ENCODE measurements at places on chromosomes 2 and 18. TPM values are rescaled to one million over a fixed set of nuclear protein-coding genes. Genes with fewer than 3 reads are reported as not detected.

Gene HS6ST1
- 6.9 TPM for polyA plus RNA-seq

GRCh38 chr2:215145611-215146010 is 7.2 kb upstream of the ABCA12 start:
- H3K36me3 ChIP-seq = no peaks in the 10 kb centered on the region
- no peak overlapping the region for H3K27ac ChIP-seq
- no peak overlapping the region for H3K4me3 ChIP-seq
- H3K4me1 ChIP-seq = no peaks in the 10 kb centered on the region
- no peaks in the 10 kb centered on the region for H3K27me3 ChIP-seq

Gene MBOAT2
- polyA plus RNA-seq = 0.24 TPM

DNA sequence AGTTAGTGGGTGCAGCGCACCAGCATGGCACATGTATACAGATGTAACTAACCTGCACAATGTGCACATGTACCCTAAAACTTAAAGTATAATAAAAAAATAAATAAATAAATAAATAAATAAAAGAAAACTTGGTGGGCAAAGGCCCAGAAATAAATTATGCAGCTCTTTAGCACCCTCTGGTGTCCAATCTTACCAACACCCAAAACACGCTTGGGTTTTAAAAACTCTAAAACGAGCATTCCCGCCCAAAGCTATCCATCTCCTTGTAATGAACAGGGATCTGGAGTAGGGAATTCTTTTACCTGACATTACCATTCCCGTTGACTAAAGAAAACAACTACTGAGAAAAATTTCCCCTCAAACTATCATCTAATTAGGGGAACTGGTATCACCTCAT is 2005.9 kb upstream of the CELF4 start:
- no peaks in the 10 kb centered on the region for H3K36me3 ChIP-seq
- H3K4me1 ChIP-seq = no peaks in the 10 kb centered on the region
- no peaks in the 10 kb centered on the region for H3K27me3 ChIP-seq

GRCh38 chr2:27262379-27263286 is at the start of gene SLC30A3:
TSS of gene SLC30A3 (minus strand) at chr2:27263047. CDS start at chr2:27262906, 141 bp downstream.
- peak within 1 kb of the TSS; percentile 64 for H3K4me3 ChIP-seq
- H3K36me3 ChIP-seq = no peaks in the 10 kb centered on the region
- DNase-seq = peak; percentile 76
- no peak within 1 kb of the TSS for H3K27ac ChIP-seq
- peaks cover 51% of the 10 kb centered on the region for H3K27me3 ChIP-seq

Gene KLHL14
- 18.5 TPM for polyA plus RNA-seq

Gene TXNDC2
- not detected for polyA plus RNA-seq

DNA sequence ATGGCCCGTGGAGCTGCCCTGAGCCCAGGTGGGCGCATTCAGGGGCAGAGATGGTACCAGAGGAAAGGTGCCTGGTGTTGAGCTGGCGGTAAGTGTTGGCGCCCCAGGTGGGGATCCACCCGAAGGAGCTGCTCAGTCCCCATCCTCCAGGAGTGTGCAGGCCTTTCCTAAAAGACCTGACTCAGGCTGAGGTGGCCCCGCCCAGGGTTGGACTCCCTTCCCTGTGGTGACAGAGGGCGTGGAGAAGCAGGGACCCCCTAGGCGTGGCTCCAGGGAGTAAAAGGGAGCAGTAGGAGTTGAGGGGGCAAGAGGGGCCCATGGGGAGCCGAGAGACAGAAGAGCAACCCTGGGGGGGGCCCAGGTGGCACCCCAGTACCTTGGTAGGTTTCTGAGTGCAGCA is 2.4 kb downstream of the OXER1 start:
- H3K4me1 ChIP-seq = no peaks in the 10 kb centered on the region
- no peak overlapping the region for H3K4me3 ChIP-seq
- no peak overlapping the region for H3K27ac ChIP-seq
- DNase-seq = no peak
- H3K27me3 ChIP-seq = no peaks in the 10 kb centered on the region

- H3K27me3 ChIP-seq = no peaks in the 10 kb centered on the region
- no peak for DNase-seq
- H3K4me3 ChIP-seq = no peak overlapping the region
- no peak overlapping the region for H3K27ac ChIP-seq
These were observed 94.1 kb upstream of the ZNF804A start for GRCh38 chr2:184504252-184504651.

Gene SNED1
- polyA plus RNA-seq = 25.5 TPM

- no peak for DNase-seq
- no peaks in the 10 kb centered on the region for H3K27me3 ChIP-seq
- H3K4me1 ChIP-seq = peaks cover 7% of the 10 kb centered on the region
- H3K27ac ChIP-seq = no peak overlapping the region
These were observed 40.9 kb downstream of the HS1BP3 start for GRCh38 chr2:20609995-20610357.

DNA sequence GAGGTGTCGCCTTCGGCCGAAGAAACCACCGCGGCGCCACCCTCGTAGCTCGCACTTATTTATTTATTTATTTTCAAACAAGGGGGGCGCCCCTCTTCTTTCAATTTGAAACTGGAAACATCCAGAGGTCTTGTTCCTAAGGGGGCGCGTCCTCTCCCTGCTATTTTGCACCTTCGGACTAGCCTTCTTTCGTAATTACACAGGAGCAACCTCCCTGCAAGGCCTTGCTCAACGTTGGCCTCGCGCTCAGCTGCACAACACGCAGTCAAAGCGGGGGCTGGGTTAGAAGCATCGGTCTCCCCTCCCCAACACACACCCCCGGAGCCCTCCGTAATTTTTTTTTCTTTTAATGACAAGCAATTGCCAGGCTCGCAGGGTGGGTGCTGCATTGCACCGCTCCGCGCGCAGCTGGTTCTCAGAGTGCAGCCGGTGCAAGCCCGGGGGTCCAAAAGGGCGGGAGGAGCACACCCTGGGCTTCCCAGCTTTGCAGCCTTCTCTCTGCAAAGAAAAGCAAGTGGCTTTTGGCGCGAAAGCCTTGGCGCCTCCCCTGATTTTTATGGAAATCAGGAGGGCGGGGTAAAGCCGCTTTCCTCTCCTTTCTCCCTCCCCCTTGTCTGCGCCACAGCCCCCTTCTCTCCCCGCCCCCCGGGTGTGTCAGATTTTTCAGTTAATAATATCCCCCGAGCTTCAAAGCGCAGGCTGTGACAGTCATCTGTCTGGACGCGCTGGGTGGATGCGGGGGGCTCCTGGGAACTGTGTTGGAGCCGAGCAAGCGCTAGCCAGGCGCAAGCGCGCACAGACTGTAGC is at the start of gene MYCN:
TSS of gene MYCN (plus strand) at position 697 of the 807 bp plus-strand sequence. CDS start 1,515 bp downstream, outside the sequence.
- H3K27me3 ChIP-seq = no peaks in the 10 kb centered on the region
- H3K4me3 ChIP-seq = no peak within 1 kb of the TSS
- peak; percentile 22 for DNase-seq
- peaks cover 23% of the 10 kb centered on the region for H3K4me1 ChIP-seq
- H3K27ac ChIP-seq = no peak within 1 kb of the TSS

- H3K4me1 ChIP-seq = peaks cover 16% of the 10 kb centered on the region
- DNase-seq = no peak
- peak overlapping the region; percentile 80 for H3K27ac ChIP-seq
These were observed 702 bp downstream of the LMAN1 start for GRCh38 chr18:59358414-59358711.

Gene NFATC1
- polyA plus RNA-seq = 32.2 TPM

GRCh38 chr2:215861607-215862350 is 151.6 kb downstream of the MREG start:
- DNase-seq = no peak
- H3K36me3 ChIP-seq = no peaks in the 10 kb centered on the region
- no peaks in the 10 kb centered on the region for H3K4me1 ChIP-seq
- H3K4me3 ChIP-seq = no peak overlapping the region

GRCh38 chr2:241500431-241500975 is 7.9 kb downstream of the STK25 start:
- DNase-seq = no peak
- H3K27me3 ChIP-seq = no peaks in the 10 kb centered on the region
- no peak overlapping the region for H3K4me3 ChIP-seq
- no peaks in the 10 kb centered on the region for H3K4me1 ChIP-seq

- no peaks in the 10 kb centered on the region for H3K36me3 ChIP-seq
- no peaks in the 10 kb centered on the region for H3K27me3 ChIP-seq
- no peaks in the 10 kb centered on the region for H3K4me1 ChIP-seq
- DNase-seq = no peak
These were observed 30.7 kb downstream of the KCNE4 start for GRCh38 chr2:223082706-223083105.

DNA sequence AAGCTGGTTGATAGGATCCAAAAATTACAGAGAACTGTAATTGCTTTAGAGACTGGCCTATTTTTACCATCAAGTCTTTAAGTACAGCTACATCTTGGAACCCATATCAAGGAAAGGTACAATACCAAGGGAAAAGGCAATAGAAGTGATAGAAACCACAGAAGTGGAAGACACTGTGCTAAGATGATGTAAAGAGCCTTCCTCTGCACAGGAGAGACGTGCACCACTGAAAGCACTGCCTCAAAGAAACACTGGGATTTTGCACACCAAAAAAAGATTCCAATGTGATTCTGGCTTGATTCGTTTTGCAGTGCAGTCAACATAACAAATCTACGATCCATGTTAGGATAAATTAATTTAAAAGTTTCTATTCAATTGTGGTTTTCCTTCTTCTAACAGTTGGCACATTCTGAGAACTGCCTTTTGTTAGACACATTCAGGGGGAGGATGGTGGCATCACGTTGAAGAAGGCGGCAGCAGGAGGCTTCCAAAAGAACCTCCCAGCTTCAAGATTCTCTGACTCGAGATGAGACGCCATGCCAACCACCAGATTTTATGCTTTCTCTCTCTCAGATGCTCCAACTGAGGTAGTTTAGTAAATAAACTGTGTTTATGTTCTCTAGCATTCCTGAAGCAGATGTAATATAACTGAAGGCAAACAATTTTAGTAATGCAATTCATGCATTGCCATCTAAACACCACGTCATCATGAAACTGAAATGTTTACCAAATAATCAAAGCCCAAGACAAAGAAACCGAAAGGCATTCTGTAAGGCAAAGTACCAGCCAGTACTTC is 102.9 kb downstream of the BCL2 start:
- H3K27ac ChIP-seq = no peak overlapping the region
- H3K4me3 ChIP-seq = no peak overlapping the region
- H3K27me3 ChIP-seq = no peaks in the 10 kb centered on the region
- DNase-seq = no peak

Gene CRYGD
- polyA plus RNA-seq = not detected

DNA sequence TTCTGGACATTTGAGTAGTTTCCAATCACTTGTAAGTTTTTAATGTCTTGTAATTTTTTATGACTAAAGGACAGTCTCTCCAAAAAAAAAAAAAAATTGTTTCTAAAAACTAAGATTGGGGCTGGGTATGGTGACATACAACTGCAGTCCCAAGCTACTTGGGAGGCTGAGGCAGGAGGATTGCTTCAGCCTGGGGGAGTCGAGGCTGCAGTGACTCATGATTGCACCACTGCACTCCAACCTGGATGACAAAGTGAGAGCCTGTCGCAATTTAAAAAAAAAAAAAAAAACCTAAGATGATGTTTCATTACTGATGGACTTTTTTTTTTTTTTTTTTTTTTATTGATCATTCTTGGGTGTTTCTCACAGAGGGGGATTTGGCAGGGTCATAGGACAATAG is 34.4 kb upstream of the PKDCC start:
- H3K4me1 ChIP-seq = no peaks in the 10 kb centered on the region
- no peak overlapping the region for H3K27ac ChIP-seq
- DNase-seq = no peak
- no peaks in the 10 kb centered on the region for H3K27me3 ChIP-seq
- H3K4me3 ChIP-seq = no peak overlapping the region
- H3K36me3 ChIP-seq = no peaks in the 10 kb centered on the region

Gene CLIP4
- polyA plus RNA-seq = 3.3 TPM

DNA sequence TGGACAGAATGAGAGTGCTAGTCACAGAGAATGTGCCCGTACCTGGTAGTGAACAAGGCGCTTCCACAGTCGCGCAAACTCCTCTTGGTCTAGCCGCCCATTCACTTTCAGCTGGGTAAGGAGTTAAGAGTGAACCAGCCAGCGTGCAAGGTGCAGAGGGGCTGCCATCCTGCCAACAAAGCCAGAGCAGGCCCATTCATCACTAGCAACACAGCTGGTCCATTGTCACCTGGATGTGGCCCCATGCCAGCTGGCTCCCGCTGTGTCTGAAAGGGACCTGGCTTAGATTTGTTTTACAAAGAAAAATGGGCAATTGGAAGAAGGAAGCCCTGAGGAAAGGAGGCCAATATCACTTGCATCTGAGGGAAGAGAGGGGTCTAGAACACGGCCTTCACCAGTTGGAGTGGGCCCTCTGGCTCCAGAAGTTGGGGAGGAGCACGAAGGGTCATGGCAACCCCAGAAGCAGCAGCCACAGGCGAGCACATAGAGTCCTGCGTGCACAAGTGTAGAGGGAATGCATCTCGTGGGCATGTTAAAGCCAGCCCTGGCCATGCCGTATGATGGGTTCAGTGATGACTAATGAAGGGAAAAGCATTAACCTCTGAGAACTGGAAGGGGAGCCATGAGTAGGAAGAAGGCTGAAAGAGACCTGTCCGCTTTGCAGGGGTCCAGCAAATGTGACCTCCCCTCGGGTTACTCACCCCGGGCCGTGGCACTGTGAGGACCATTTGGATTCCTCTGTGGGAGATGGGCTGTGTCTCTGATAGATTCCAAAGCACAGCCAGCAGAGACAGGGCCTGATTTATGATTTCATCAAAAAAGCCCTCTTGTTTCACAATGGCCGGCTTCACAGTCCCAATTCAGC is 70.6 kb downstream of the CAPN13 start:
- DNase-seq = no peak
- H3K4me3 ChIP-seq = no peak overlapping the region
- H3K27me3 ChIP-seq = peaks cover 3% of the 10 kb centered on the region
- H3K27ac ChIP-seq = no peak overlapping the region

Measured in B cell (primary cell).